CD8-positive, alpha-beta T cell (primary cell): ENCODE measurements at places on chromosomes 7 and 10. TPM values are rescaled to one million over a fixed set of nuclear protein-coding genes. Genes with fewer than 3 reads are reported as not detected.

Gene TFR2
- 1.8 TPM for total RNA-seq

Gene HIBADH
- total RNA-seq: 7.3 TPM

Gene CNPY4
- 24.4 TPM for total RNA-seq

Gene GBF1
- total RNA-seq: 31.3 TPM

Gene ZNF804B
- total RNA-seq: not detected

Gene ZNF853
- total RNA-seq: 4.8 TPM

Gene PARD3
- total RNA-seq: 0.35 TPM

Gene LRRC17
- not detected for total RNA-seq

Gene UCMA
- total RNA-seq: not detected

Gene GCK
- 0.78 TPM for total RNA-seq

Gene GPRIN2
- not detected for total RNA-seq

Gene SPDYE5
- 0.25 TPM for total RNA-seq

Gene RARRES2
- not detected for total RNA-seq

Gene GDF2
- not detected for total RNA-seq

Gene TNS3
- total RNA-seq: 0.33 TPM

Gene C10orf105
- total RNA-seq: 0.14 TPM

Gene CLDN12
- 1.9 TPM for total RNA-seq

Gene FLNC
- total RNA-seq: not detected

Gene ADCYAP1R1
- total RNA-seq: not detected

Gene IFT22
- 2.3 TPM for total RNA-seq

Gene PAPOLB
- total RNA-seq: not detected

Gene ADRB1
- total RNA-seq: 1.4 TPM

Gene FGL2
- not detected for total RNA-seq

Gene SNX10
- 3.9 TPM for total RNA-seq

Gene TCERG1L
- total RNA-seq: 0.16 TPM

Gene CDNF
- total RNA-seq: 2.5 TPM

Gene DYNC1I1
- not detected for total RNA-seq

Gene ELN
- total RNA-seq: not detected
